ENCODE measurements at places on chromosomes 5 and 9.

DNA sequence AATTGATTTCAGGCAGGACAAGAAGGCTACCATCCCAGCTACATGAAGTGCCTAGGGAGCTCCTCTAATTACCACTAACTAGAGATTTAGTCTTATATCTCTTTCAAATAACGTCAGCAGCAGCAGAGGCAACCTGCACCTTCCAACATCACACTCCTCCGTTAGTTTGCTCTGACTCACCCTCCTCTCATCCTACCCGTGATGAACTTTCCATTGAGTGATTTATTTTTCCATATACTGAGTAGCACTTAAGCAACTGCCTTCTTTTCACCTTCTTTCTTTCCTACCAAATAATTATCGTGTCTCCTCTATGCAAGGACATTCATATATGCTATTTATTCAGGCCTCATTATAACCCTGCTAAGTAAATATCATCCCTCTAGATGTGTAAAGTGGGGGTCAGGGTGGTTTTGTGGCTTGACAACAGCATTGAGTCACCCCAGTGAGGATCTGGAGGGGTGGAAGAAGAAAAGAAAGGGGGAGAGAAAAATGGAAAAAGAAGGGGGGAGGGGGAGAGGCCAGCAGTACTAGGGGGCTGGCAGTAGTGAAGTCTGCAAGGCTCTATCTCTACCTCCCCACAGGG is 64.6 kb upstream of the CAST start:
- peak; percentile 37 for DNase-seq

DNA sequence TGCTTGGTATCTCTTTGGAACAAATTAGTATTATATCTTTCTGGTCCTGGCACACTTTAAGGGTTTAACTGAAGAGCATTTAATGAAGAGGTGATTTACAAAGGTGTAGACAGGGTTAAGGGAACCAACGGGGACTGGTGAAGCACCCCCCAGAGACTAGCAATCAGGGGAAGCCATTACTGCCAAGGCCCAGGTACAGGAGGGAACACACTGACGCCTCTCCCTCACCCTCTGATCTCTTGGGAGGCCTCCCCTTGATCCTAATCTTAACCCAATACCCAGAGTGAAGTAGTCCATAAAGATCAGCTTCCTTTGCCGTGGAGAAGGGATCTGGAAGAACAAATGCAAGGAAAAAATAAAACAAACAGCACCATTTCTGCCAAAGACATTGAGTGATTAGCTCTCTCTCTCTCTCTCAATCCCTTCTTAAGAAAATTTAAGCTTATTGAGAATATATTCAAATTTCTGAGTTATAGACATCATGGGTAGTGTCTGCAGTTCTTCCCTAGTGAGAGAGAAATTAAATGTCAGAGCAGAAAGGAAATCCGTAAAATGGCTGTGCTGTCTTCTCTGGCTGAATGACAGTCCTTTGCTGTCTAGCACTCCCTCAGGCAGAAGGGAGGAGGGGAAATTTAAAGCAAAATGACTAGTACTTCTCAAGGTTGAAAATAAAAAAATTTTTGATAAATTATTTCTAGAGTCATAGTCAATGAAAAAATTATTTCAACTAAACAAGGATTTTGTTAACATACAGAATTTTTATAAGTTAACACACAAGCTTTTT is 20.0 kb downstream of the F2R start:
- no peak for DNase-seq

- DNase-seq, result no peak
Observed at GRCh38 chr5:6468870-6469269, 20.2 kb downstream of the UBE2QL1 start.

DNA sequence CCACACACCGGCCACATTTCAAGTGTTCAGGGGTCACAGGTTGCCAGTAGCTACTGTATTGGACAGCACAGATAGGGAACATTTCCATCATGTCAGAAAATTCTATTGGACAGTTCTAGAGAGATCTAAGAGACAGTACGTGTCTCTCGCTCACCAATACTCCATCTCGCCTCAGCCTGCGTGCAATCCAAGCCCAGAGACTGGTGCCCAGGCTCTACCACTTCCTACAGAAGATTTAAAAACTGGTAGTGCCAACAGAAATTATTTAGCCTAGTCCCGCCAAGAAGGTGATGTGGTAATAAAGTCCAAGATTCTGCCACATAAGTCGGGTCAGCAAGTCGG is 390 bp upstream of the SNX2 start:
- no peak for DNase-seq

- DNase-seq, result no peak
Observed at GRCh38 chr5:133713751-133714150, 101.4 kb upstream of the FSTL4 start.

DNA sequence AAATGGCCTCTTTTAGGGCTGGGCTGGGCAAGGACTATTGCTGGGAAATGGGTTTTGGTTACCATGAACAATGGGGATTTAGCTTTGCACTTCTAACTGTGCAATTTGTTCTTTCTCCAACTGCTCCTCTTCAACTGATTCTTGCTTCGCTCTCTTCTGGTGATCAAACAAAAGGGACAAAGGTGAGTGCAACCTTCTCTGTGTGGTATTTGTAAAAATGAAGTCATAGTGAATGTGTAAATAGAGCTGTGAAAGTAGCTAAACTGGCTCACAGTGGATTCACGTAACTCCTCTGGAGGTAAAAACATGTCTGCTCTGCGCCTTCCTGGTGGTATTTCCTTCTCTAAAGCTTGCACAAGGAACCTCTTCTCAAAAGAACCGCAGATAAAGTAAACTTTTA is 20.9 kb upstream of the SPINK14 start:
- no peak for DNase-seq
